ENCODE measurements at places on chromosomes 3 and 15.

GRCh38 chr15:76418352-76419140, 82.0 kb downstream of the ISL2 start:
- no peak for DNase-seq

GRCh38 chr3:155618543-155618942, 126.3 kb downstream of the PLCH1 start:
- no peak for DNase-seq

GRCh38 chr3:66839508-66839907, 158.6 kb upstream of the KBTBD8 start:
- DNase-seq = no peak

DNA sequence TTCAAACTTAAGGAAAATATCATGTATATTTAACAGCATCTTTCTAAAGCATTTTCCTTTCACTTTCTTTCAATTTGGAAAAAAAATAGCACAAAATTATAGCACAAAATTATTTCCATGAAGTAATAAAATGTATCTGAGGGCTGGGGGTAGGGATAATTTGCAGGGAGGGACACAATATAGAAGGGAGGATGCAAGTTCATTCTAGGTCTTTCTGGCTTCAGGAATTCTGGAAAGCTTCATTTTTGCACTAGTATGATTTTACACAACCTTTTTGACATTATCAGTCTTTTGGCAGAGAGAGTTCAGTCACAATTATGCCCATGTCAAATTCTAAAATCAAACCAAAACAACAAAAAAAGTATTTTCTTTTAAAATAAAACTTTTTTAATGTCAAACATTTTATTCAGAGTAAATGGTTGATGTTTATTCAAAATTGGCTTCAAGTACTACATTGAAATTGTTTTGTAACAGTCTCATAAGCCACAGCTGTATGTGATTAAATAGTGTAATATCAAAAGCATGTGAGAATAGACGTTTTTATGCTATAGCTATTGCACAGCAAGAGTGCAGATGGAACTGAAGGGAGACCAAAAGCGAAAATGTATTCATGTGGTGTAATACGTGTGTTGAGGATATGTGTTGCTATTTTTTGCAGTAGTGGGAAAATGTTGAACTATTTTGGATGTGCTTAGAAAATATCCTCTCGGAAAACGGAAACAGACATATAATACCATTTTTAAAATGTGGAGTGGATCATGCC, 5.8 kb downstream of the RBMS3 start:
- DNase-seq = no peak

GRCh38 chr15:75943713-75944215, 40.1 kb downstream of the FBXO22 start:
- no peak for DNase-seq

GRCh38 chr3:152204218-152204617, 64.5 kb upstream of the MBNL1 start:
- no peak for DNase-seq

DNA sequence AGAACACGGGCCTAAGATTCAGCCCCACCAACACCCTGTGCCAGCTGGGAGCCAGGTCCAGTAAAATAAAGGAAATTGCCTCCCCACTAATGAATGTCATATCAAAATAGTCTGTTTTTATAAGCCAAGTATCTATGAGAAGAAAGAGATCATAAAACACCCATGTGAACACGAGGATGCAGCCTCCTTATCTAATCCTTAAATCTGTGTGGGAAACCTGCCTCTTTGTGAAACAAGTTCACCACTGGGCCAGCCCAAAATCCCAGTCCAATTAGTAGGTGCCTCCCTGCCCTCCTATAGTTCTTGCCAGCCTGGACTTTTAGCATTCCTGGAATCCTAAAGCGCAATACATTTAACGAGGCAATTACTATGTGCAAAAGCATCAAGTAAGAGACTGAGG, 42.0 kb downstream of the SCAPER start:
- no peak for DNase-seq

DNA sequence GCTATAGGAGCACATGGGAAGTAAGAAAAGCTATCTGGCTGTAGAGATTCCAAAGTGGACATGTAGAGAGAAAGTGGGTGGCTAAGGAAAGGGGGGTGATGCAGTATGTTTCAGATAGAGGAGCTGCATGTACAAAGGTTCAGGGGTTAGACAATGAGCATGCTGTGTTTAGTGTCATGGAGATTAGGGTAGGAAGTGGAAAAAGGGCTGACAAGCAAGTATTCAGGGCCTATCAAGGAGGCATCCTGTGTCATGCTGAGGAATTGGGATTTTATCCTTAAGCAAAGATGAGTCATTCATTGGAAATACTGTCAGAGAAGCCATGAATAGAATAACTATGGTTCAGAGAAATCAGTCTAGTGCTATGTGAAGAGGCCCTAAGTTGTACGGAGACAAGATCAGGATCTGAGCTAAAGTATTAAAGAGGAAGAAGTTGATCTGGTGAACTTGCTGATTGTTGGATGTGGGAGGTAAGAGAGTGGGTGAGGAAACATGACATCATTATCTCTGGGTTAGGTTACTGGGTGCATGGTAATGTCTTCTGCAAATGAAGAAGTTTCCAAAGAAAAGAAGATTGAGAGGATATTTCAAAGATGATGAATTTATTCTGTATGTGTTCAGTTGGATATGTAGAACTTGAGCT, 176.7 kb upstream of the GOLIM4 start:
- DNase-seq = no peak

- no peak for DNase-seq
Observed at GRCh38 chr3:182389071-182389815, 404.1 kb upstream of the ATP11B start.

DNA sequence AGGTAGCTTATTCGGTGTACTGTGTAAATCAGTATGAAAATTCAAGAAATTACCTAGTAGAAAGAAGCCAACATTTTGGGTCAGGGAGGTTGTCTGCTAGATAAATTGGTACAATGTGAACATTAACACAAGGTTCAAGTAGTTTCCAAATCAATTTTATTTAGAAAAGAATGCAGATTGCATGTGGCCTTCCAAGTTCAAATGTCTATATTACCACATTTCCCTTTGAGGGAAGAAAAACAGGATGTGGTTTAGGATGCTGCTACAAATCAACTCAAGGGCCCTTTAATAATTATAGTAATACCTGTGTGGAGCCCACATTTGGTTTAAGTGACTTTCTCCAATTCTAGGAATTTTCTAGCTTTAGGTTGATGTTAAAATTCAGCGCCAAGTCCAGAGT, 57.5 kb downstream of the CADPS start:
- no peak for DNase-seq

- DNase-seq = no peak
Observed at GRCh38 chr15:91445695-91446228, 345.7 kb downstream of the SV2B start.

DNA sequence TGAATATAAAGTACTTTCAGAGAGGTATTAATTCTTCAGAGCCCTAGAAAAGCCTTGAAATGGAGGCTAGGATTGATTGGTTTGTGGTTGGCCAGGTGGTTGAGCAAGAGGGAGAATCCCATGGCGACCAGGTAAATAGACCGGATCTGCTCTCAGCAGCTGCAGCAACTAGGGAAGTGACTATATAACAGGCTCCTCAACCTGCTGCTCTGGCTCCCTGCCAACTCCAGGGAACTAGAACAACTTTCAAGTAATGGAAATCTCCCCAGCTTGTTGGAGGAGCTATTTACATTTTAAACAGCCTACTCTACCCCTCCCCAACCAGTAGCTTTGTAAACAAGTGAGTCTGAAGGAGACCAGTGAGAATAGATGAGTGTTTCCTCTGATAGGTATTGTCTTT, 121.8 kb upstream of the CADM2 start:
- DNase-seq = no peak

DNA sequence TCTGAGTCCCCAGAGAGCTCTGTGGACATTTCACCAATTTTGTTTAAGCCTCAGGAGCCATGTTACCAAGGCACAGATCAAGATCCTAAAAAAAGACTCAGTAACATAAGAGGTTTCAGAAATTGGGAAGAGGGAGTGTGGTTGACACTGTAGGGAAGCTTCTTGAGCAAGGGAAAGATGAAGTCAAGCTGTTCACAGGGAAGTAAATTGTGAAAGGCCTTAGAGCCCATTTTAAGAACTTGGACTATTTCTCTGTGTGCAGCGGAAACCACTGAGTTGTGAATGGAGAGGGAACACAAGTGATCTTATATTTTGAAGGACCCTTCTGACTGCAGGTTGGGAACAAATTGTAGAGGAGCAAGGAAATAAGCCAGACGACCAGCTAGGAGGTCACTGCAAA, 18.7 kb downstream of the BCL2A1 start:
- DNase-seq = no peak

DNA sequence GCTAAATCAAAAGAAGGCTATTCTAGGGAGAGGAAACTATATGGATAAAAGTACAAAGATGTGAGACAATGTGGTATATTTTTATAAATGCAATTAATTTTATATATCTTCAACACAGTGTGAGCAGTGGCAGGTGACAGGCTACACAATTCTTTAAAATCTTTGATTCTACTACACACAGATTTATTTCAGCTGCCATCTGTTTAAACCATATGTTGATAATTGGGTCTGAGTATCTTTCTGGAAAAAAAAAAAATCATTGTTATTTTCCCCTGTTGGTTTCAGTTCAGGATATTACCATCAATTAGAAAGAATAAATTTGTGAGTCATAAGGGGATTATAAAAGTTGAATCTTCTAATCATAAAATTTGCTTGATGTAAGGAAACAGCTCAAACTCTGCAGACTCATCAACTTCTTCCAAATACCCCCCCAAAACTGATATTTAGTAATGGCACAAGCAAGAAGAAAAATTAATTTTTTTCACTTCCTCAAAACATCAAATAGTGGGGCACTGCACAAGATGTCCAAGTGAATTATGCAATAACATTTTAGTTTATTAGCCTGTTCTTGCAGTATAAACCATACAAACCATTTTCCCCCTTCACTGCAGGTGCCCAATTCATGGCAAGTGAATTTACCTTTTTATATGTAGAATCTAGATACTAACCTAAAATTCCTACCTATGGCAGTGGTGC, 12.0 kb downstream of the PIERCE2 start:
- no peak for DNase-seq

GRCh38 chr15:39744334-39745103, 38.1 kb downstream of the FSIP1 start:
- DNase-seq = no peak

- DNase-seq = no peak
Observed at GRCh38 chr15:25331860-25332259, 107.0 kb downstream of the UBE3A start.

DNA sequence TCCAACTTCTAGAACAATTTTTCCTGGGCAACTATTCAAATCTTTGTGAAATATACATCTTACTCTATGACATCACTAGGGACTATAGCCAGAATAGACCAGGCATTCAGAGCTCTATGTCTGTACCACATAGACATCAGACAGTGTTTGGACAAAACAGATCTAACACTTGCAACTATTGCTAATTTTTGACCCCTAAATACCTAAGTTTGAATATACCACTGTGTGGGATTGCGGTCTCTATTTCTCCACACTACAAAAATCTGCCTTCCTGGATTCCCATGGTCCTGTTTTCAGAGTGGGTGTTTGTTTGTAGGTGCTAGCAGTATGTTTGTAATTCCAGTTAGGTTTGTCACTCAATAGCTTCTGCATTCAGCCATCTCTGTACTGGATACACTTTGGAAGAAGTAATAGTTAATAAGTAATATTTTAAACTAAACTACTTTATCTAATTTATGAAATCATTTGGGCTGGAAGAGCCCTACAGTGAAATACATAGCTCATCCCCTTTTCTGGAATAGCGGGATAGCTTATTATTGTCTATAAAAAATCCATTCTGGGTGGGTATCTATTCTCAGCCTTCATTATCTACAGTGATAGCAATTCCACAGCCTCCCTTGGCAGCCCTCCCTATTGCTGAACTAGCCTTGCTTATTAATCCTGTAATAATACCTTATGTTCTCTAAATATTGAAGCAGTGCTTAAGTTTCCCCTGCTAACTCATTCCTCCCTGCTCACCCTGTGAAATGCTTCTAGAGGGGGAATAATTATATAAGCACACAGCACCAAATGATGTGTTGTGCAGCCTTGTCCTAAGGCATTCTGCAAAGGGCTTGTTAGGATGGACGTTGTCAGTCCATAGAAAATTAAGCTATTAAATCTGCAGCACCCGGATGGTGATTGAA, 49.4 kb downstream of the RBMS3 start:
- no peak for DNase-seq

DNA sequence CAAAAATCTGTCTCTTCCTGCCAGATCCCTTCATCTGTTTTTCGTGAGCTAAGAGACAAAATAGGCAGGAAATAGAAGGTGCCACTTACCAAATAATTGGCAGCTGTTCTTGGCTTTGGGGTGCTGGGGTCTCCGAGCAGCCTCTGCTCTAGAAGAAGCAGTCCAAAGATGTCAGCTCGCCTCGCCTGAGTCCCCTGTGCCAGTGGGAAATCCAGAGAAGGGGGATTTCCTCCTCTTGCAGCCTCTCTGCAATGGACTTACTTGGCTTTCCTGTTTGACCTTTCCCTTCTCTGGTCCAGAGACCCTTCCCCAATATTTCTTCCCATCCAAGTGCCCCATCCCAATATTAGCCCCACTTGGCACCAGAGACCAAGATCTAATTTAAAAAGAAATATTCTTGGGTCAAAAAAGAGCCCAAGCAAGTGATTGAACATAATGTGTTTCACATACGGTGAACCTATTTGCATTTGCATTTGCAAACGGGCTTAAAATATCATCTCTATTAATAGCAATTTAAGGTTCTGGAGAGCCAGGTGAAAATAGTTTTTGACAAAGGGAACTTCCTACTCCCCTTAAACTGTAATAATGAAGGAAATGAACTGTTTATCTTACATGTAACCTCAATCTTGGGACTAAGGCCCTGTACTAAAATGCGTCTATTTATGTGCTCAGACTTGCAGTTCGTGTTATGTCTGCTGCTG, 23.2 kb downstream of the CD86 start:
- DNase-seq = no peak

DNA sequence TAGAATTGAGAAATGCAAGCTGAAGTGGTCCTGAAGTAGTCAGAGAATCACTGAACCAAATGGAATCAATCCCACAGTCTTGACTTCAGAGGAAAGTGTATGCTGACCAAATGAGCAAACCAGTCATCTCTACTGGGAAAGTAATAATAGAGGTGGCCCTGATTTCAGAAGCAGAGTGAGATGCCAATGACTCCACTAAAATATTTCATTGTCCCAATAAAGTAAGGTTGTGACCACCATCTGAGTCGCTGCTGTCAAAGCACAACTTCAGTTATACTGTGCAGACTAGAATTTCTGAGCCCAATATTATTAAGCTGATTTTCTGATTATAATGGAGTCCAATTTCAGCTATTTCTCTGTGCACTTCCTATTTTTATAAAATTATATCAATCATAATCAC, 334.4 kb upstream of the THBS1 start:
- DNase-seq = no peak

- no peak for DNase-seq
Observed at GRCh38 chr3:143171141-143171980, 51.8 kb downstream of the CHST2 start.

DNA sequence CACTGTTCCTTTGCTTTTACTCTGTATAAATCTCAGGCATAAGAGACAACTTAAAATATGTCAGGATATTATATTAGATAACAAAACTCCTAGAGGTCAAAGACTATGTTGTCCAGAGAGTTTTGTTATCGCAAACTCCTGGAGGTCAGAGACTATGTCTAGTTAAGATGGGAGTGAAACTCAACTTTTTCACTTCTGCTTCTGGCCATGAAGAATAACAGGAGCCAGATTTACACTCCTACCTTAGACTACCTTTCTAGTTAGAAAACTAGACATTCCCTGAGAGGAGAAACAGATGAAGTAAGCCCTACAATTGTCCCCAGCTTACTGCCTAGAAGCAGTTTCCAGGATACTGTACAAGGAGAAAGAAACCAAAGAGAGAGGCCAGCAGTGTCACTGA, 255.4 kb upstream of the UBE2E1 start:
- DNase-seq = no peak

Measured in substantia nigra (tissue), 51 donors.